Chondrocyte (in vitro differentiated cells): ENCODE measurements at places on chromosomes 13 and 19.

- DNase-seq = no peak
Observed at GRCh38 chr19:23403581-23404324, 8.5 kb upstream of the ZNF91 start.

DNA sequence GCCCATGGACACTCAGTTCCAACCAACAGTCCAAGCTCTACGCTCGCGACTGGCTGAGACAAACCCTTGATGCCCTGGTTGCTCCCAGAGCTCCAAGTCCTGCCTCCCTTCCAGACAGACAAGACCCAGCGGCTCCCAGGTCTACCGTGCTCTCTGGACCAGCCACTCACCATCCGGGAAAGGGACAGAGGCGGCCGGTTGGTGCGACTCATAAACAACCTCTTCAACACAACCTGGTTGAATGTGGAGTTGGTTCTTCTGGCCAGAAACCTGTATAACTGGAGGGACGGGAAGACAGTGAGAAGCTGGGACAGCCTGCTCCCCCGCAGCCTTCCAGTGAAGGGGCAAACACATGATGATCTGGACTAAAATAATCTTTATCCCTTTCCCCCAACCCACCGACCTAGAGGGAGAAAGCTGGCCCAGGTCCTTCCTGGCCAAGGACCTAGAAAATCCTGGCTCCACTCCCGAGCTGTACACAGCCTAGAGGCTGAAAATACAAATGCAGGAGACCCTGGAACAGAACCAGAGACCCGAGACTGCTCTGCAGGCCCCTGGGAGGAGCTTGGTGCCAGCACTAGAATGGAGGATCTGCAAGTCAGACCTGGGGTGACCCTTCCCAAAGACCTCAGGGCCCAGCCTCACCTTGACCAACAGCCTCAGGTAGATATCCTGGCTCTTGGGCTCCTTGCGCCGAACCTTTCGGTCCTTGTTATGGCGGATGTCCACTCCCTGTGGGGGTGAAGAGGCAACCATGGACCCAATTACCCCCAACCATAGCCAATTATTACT is 1.6 kb downstream of the RPL18 start:
- DNase-seq = no peak

- DNase-seq = no peak
Observed at GRCh38 chr13:98731925-98732324, 20.5 kb downstream of the SLC15A1 start.

DNA sequence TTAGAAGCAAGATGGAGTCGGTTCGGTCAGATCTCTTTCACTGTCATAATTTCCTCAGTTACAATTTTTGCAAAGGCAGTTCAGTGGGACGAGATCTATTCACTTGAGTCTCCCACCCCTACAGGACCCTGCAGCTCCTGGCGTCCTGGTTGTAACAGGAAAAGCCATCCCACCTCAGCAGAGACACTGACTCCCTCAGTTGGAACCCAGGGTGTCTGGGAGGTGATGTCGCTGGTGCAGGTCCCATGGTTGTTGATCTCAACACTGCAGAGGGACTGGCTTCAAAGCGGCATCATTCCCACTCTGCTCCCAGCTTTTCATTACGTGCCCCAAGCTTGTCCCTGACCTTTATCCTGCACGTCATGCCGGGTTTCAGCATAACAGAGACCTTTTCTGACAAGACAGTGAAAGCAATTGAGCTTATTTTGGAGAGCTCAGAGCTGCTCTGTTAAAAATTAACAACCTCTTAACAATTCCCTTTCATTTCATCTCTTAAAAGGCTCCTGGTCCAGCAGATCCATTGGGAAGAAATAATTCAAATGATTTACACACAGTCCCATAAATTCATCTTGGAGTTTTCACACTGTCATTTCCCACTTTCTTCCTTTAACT is 17.6 kb upstream of the COG3 start:
- no peak for DNase-seq

DNA sequence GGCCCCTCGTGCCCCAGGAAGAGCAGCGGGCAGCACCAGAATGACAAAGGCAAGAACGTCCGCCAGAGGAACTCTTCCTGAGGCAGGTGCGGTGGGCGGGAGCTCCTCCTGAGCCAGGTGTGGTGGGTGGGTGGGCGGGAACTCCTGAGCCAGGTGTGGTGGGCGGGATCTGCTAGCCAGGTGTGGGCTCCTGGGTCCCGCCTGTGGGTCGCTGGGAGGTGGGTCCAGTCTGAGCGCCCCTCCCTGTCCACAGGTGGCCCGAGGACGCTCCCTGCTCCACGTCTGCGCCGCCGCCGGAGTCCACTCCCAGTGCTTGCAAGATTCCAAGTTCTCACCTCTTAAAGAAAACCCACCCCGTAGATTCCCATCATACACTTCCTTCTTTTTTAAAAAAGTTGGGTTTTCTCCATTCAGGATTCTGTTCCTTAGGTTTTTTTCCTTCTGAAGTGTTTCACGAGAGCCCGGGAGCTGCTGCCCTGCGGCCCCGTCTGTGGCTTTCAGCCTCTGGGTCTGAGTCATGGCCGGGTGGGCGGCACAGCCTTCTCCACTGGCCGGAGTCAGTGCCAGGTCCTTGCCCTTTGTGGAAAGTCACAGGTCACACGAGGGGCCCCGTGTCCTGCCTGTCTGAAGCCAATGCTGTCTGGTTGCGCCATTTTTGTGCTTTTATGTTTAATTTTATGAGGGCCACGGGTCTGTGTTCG is 7.0 kb upstream of the HCN2 start:
- no peak for DNase-seq

DNA sequence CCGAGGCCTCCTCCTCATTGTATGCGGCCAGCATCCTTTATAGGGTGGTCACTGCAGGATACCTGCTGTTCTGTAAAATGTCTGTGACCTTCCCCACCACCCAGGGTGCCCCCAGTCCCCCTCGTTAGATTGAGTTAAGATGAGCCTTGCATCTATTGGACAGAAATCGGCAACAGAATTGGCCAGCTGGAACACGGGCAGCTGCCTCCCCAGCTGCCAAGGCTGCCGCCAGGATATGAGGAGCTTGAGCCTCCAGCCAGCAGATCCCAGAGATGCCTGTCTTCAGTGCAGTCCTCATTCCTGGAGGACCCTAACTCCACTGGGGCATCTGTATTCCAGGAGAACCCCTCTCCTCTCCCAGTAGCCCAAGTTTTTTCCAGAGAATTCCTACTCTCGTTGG is 463.0 kb downstream of the TSHZ3 start:
- no peak for DNase-seq

- DNase-seq = no peak
Observed at GRCh38 chr19:39411081-39411831, 1.2 kb upstream of the PLEKHG2 start.

DNA sequence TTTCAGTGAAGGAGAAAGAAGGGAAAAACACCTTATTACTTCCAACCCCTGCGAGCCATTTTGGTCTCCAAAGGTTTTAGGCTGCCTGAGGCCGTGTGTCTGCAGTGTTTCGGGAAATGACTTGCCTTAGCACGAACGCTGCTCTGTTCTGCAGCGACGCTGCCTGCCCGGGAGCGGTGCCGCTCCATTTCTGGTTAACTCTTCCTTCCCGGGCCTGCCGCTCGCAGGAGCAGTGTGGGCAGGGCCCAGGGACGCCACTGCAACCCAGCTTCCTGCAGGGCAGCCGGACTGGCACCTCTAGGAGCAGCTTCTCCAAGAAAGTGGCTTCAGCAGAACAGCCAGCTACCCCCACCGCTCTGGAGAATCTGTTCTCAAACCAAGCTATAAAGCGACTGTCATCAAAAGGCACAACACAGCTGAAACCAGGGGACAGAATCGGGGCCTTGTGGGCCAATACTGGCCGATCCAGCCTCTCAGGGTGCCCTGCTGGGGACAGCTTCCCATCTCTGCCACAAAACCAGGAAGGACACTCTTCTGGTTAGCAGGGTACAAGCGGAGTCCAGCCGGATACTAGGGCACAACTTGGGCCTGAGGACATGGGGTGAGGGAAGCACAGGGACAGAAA is 72.2 kb downstream of the KCTD15 start:
- DNase-seq = no peak

GRCh38 chr19:2618611-2619010 is 83.9 kb downstream of the GNG7 start:
- DNase-seq = no peak

DNA sequence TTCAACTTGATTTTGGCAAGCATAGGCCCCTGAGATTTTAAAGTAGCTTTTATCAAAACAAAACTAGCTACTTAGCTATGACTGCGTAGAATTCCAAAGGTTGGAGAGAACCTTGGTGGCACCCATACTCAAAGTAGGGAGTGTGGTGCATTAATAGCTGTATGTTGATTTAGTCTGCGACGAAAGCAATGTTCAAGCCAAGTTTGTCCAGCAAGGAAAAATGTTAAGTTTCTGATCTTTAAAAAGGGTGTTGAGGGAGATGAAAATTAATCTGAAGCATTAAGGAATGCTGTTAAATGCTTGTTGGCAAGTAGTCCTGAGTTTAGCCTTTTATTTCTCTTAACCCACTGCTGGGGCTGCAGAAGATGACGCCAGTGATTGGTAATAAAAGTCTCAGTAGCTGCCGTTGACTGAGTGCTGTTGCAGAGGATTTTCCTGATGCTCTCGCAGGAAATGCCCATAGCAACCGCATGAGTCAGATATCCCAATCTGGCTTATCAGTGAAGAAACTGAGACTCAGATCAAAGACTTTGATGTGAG is 75.9 kb upstream of the RNF113B start:
- no peak for DNase-seq

DNA sequence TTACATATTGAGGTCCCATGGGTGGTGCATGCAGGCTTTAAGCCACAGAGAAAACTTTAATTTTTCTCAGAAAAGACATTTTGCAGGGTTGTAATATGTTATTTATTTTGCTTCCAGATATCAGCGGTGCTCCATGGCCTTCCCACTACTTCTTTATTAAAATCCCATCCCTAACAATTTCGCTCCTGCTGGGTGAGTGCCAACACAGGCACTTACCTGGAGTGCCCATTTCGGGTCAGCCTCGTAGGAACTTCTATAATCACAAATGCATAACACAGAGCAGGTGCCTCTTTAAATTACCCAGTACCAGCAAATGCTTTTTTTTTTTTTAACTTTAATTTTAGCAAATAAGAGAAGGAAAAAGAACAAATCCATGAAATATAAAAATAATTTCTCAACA is 86.4 kb downstream of the EFNB2 start:
- no peak for DNase-seq

GRCh38 chr13:91361755-91362271 is 14.3 kb downstream of the MIR17HG start:
- DNase-seq = no peak

DNA sequence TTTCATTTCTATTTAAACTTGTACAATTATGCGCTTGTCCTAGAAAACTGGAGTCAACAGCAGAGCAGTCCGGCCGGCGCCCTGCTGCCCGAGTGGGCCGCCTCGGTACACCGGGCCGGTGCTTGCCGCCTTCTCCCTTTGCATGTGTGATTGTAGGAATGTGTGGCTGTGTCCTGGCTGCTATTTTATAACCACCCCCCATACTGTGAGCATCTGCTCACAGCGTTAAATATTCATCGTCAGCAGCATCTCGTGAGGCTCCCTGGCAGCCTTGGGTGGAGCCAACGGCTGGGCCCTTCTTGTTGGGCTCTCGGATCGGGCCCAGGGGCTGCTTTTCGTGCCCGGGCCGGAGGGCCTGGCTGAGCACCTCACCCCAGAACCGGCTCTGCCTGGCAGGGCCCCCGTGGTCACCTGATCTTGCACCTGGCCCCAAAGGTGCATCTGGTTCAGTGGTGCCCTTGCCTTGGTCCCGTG is 10.6 kb downstream of the PIAS4 start:
- DNase-seq = no peak

- no peak for DNase-seq
Observed at GRCh38 chr19:51644636-51645271, 1.9 kb downstream of the SIGLEC14 start.

GRCh38 chr13:86601351-86601750 is 802.1 kb upstream of the SLITRK6 start:
- DNase-seq = no peak

DNA sequence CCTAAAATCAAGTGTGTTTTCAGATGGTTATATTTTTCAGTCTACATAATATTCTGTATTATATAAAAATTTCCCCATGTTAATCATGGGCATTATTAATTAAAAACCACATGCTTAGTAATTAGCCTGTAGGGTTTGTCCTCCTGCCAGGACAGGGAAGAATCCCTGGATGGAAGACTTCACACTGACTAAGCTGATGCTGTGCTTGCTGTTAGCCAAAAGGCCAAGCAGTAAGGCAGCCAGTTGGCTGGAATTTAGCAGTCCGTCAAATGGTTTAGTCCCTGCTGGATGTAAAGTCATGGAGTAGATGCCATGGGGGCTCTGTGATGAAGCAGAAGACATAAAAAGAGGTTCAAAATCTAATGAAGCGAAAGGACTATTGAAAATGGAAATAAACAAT is 168.0 kb upstream of the OBI1 start:
- DNase-seq = no peak

DNA sequence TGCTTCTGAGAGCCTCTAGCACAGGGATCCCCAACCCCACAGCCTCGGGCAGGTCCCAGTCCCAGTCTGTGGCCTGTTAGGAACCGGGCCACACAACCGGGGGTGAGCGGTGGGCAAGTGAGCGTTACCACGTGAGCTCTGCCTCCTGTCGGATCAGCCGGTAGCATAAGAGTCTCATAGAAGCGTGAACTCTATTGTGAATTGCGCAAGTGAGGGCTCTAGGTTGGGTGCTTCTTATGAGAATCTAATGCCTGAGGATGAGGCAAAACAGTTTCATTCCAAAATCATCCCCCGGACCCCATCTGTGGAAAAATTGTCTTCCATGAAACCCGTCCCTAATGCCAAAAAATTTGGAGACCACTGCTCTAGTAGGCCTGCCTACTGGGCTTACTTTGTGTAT is 87.0 kb upstream of the UBL3 start:
- no peak for DNase-seq

- no peak for DNase-seq
Observed at GRCh38 chr13:53411463-53411862, 382.9 kb downstream of the OLFM4 start.

GRCh38 chr19:7953576-7953975 is 10.1 kb upstream of the TIMM44 start:
- DNase-seq = no peak

GRCh38 chr13:40794414-40795368 is 5.3 kb downstream of the SLC25A15 start:
- no peak for DNase-seq

GRCh38 chr19:53994811-53995210 is 3.4 kb downstream of the CACNG6 start:
- no peak for DNase-seq

GRCh38 chr13:23506807-23507291 is 63.4 kb upstream of the TNFRSF19 start:
- no peak for DNase-seq

DNA sequence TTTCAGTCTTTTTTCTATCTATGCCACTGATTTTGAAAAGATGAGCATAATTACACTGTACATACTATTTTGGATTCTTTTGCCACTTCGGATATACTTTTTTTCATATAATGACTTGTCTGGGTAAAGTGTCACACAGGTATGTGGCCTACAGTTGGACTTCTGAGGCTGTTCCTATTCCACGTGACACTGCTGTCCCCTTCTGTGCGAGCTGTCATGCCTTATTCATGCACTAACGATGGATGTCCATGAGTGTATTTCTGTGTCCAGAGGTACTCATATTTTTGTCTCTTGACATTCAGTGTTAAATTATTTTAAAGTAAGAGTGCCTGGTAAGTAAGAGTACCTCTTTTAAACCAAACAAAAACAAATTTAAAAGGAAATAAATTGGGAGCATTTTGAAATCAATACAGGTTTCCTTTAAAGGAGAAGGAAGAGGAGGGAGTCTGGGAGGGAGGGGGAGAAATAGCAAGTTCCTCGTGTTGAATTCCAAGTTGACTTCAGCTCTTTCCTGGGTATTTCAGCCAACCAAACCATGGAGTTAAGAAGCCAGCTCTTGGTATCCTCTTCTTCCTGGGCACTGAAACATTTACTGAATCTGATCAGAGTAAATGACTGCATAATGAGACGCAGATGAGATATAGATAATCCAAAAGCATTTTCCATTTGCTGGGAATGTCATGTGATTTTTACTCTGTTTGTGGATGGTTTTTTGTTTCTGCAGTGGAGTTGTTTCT is 61.3 kb downstream of the TNFRSF19 start:
- no peak for DNase-seq
